T47D (cell line): ENCODE measurements at places on chromosomes 4 and X.

DNA sequence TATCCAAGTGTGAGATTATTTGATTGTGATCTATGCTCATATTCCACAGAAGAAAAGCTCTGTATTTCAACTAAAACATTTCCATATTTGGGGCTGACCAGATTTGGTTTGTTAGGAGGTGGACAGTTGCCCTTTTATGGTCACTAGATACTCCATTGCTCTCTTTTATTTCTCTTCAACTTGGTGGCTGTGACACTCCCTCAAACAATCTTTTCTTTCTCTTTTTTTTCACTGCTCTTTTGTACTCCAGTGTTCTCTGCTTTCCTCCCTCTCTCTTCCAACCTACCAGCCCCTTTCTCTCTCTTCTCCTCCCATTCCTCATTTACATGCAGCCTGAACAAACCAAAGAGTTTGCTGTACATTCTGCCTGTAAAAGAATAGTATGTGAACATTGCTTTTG is 48.8 kb downstream of the RBPJ start:
- no peak for DNase-seq

GRCh38 chr4:59571805-59572430 is 1628.2 kb upstream of the ADGRL3 start:
- DNase-seq: no peak

- DNase-seq: no peak
Measured at GRCh38 chr4:64340218-64341110, 68.8 kb downstream of the TECRL start.

- no peak for DNase-seq
Measured at GRCh38 chrX:117969782-117970181, 146.8 kb downstream of the KLHL13 start.

GRCh38 chr4:10008609-10009005 is 12.7 kb downstream of the SLC2A9 start:
- no peak for DNase-seq

GRCh38 chr4:1746265-1746691 is 25.0 kb downstream of the TACC3 start:
- DNase-seq: peak; percentile 69

- peak; percentile 96 for DNase-seq
Measured at GRCh38 chrX:48597353-48598264, at the start of gene WDR13. TSS of gene WDR13 (plus strand) at chrX:48597492. CDS start at chrX:48597997, 505 bp downstream.
